Neuronal stem cell (in vitro differentiated cells): ENCODE measurements at places on chromosomes 5 and 9.

GRCh38 chr9:131021785-131022184 is 12.8 kb downstream of the LAMC3 start:
- DNase-seq, result no peak

GRCh38 chr9:694092-694402 is 147.4 kb upstream of the DMRT1 start:
- no peak for DNase-seq

DNA sequence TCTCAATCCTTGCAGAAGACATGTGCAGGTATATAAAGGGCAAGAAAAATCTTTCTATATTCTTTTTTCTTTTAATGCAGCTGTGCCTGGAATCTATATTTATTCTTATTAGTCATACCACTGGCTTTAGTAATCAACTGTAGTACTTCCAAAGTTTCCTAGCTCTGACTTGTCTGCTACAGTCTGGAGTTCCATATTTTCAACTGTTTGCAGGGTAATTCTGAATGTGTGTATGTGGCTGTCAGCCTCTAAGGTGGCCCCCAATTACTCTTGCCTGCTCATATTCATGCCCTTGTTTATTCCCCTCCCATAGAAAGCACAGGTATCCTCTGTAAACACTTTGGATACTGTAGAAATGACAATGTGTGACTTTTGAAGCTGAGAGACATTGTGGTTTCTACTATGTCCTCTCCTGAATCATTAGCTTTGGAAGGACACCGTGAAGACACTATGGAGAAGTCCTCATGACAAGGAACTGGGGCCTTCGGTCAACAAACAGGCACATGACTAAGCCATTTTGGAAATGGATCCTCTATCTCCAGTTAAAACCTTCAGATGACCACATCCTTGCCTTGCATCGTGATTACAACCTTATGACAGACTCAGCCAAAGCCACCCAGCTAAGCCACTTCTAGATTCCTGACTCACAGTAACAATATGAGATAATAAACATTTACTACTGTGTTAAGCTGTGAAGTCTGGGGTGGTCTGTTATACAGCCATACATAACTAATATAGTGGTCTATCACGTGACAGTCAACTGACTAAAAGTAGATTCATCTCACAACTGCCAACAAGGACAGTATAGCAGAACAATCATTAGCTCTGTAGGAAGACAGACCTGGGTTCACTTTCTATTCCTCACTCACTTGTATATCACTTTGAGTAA is 49.5 kb upstream of the SUSD1 start:
- DNase-seq, result no peak

DNA sequence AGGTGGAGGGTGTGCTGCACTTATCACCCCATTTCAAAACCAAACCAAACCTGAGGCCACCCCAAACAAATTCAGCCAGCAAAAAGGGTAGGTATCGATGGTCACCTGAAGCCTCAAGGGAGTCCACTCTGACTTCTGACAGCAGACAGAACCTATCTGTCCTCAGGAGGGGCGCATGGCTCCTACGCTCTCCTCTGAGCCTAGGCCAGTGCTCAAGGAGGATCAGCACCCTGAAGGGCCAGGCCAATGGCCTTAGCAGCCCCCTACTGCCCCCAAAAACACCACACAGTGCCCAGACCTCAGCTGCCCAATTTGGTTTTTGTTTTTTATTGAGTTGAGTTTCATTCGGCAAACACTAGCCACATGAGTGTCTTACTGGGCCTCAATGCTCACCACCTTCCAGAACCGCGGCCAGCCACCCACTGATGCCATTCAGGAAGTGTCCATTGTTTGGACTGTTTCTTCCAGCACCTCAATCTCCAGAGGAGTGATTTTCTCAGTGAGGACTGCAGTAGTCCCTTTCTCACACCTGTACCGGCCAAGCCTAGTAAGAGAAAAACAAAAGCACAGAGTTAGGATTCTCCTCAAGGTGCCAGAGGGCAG is 62.0 kb downstream of the PSMB7 start:
- DNase-seq, result no peak

DNA sequence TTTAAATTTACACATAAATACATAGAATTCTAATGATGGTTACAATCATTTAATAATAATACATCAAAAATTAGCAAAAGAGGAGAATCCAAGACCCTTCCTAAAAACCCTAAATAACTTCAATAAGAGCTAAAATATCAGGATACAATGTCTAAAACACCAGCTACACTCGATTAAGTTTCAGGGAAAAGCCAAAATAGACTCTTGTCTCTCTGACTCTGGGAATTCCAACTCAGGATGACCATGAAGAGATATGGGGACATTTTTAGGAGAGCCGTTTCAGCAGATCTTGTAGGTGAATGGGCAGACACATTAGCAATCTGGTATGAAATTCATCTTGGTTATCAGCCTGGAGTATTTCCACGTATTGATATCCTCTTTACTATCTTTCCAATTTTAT is 193.3 kb upstream of the NR3C1 start:
- no peak for DNase-seq

DNA sequence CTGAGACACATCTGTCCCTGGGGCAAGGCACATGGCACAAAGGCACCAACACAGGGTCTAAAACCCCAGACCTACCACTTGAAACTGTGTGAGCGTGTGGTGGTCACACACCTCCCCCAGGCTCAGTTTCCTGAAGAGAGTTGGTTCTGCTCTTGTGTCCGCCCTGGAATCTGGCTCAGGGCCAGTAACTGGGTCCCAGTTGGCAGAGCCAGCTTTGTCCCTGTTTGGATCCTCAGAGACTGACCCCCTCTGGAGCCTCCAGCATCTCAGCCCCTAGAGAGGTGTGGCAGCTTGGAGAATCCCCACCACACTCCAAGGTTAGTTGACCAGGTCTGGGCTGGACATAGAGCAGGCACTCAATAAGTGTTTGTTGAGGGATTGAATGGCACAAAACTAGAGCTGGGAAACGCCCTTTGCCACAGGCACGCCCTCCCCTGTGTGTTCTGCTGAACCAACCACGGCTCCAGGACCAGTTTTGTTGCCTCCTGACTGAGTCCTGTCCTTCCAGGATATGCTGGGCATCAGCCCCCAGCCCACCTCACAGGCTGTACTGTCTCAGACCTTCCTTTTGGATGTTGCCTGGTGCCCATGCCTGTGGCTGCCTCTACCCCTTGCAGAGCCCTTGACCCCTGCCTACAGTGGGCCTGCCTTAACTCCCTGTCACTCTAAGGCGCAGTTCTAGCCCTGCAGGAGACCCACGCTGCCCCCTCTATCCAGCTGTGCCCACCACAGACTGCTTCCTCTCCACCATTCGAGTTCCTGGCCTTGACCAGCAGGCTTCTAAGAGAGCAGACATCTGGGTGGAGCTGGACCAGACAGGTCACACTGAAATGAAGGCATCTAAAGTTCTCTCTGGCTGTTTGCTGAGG is 3.8 kb upstream of the PDLIM4 start:
- no peak for DNase-seq

DNA sequence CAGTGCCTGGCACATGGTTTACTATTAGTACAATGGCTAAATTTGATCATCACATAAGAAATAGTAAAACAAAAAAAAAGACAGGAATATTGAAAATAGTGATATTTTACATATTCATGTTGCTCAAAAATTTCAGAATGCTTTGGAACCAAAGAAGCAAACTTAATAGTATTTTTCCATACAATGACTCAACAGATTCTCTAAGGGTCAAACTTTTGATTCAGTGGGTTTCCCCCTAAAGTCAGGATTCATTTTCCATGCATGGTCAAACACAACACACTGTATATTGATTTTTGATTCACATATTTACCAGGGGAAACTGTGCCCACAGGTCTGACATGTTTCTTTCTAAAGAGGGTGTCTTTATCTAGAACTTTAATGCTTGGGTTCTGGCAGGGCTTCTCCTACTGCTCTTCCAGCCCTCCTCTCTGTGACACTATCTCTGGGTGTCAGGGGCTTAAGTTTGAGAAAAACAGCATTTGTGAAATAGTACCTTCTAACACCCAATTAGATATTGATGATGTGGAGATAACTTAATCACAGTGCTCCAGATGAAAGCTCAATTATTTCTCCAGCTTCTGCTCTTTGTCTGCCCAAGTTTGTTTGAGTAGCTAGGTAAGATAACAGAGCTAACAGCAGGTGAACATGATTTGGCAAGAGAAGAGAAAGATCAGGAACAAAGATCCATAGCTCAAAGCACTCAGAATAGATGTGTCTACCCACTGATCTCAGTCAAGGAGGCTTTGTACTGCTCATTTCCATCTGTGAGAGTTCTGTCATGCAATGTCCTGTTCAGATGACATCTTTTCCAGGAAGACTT is 35.5 kb upstream of the ELL2 start:
- no peak for DNase-seq
